GM13977 (cell line): ENCODE measurements at places on chromosomes 2 and 18.

DNA sequence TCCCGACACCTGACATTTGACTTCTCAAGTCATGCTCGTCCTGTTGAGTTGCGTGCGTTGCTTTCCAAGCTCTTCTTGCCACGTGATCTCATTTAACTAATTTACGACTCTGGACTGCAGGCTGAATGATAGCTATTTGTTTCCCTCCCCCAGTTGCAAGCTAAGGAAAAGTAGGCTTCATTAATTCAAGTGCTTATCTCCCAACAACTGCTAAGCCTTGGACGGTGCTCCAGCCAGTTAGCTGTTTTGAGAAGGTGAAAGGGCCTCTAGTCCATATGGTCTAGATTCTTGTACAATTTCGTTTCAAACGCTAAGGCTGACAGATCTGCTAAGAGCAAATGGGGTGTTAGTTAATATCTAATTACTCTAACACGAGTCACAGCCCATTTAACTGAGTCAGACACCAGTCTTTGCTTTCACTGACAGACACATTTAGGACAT is 21.1 kb downstream of the GPR45 start:
- DNase-seq, result no peak

DNA sequence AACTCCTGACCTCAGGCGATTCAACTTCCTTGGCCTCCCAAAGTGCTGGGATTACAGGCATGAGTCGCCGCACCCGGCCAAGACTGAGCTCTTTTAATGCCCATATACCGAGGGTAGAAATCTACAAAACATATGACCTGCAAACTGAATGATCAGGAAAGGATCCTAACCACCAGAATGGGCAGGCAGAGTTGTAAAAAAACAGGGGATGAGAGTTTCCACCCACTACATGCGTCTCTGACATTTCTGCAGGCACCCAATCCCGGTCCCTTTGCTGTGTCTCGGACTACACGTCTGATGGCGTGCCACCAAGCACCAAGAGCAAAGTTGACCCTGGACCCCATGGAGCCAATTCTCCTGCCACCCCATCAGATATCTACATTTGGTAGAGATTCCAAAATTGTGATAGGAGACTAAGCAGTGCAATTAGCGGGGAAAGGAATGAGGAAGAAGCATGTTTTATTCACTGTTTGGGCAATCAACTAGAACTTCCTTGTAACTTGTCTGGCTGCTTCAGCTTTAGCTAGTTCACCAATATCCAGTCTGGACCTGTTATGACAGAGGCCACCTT is 74.1 kb downstream of the ATP8B1 start:
- no peak for DNase-seq

- DNase-seq, result no peak
These were observed 14.0 kb downstream of the FER1L5 start for GRCh38 chr2:96656540-96656939.

DNA sequence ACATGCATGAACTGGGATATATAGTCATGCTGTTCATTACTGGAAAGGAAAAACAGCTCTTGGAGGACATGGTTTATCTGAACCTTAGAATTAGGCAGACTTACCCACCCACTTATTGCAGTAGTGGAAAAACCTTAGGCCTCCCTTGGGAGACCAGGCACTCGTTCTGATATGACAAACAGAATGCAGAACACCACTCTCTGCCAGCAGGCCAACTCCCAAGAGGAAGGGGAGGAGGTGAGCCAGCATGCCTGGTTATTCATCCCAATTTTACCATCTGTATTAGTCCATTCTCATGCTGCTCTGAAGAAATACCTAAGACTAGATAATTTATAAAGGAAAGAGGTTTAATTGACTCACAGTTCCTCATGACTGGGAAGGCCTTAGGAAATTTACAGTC is 17.5 kb downstream of the C18orf63 start:
- no peak for DNase-seq

DNA sequence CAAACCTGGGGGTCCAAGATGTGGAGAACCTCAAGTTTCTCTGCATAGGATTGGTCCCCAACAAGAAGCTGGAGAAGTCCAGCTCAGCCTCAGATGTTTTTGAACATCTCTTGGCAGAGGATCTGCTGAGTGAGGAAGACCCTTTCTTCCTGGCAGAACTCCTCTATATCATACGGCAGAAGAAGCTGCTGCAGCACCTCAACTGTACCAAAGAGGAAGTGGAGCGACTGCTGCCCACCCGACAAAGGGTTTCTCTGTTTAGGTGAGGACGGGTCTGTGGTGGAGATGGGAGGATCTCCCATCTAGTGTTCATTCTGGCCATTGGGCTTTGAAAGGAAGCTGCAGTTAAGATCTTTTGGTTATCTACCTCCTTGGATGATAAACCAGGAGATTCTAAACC is 2.9 kb downstream of the CASP10 start:
- no peak for DNase-seq

DNA sequence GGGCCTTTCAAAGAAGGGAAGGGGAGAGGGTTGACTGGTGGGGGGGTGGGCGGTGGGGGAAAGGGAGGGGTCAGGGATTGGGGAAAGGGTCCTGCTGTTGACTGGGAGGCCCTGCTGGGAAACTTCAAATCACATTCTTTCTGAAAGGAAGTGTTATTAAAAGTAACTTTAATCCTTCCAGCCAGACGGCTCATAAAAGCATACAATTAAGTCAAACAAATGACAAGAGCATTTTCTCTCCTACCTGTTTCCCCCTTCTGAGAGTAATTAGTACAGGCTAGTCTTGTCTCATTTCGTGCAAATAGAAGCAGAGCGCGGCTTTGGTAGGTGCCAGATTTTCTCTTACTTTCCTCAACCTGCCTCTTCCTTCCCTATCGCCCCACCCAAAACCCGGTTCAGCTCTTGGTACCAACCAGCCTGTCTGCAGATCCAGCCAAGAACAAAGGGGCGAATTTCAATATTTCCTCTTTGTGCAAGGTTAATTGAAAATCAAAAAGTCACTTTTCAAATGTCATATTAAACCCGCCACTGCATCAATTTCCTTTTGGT is 2112.6 kb upstream of the PIK3C3 start:
- DNase-seq, result no peak

- no peak for DNase-seq
These were observed 89.7 kb downstream of the EIPR1 start for GRCh38 chr2:3287896-3288295.

DNA sequence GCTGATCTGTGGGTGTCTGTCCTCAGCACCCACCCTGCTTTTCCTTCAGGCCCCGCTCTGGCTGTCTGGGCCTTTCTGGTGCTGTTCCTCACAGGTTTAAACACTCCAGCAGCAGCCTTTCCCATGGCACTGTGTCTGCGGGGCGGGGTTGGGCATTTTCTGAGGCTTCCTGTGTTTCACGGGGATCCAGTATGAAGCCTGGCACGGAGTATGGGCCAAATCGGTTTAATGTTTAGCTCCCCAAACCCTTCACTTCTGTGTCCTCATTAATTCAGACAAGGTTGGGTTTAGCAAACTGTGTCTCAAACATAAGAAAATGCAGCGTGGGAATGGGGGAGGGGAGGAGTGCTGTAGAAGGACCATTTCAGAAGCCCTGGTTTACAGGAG is 44.9 kb downstream of the HPCAL1 start:
- no peak for DNase-seq

- DNase-seq, result no peak
These were observed 3.8 kb upstream of the GATA6 start for GRCh38 chr18:22165603-22166068.
